Right atrium auricular region (tissue), 2 donors: ENCODE measurements at places on chromosomes 1 and 21. TPM values are rescaled to one million over a fixed set of nuclear protein-coding genes. Genes with fewer than 3 reads are reported as not detected.

RGS1 gene
- 24.7 TPM for total RNA-seq

- no peak for DNase-seq
Measured at GRCh38 chr1:943545-944340, 15.3 kb downstream of the NOC2L start.

GRCh38 chr1:57671750-57672149 lies 247.9 kb upstream of the DAB1 start:
- DNase-seq = no peak

- DNase-seq = peak; percentile 92
Measured at GRCh38 chr21:45981151-45982091, at the start of gene COL6A1. Gene COL6A1 (plus strand): TSS chr21:45981770. CDS start chr21:45981851, 81 bp downstream.

DNAJC6 gene
- total RNA-seq = 24.6 TPM

GRCh38 chr1:19635646-19636045 lies 8.5 kb upstream of the NBL1 start:
- DNase-seq = no peak

DNA sequence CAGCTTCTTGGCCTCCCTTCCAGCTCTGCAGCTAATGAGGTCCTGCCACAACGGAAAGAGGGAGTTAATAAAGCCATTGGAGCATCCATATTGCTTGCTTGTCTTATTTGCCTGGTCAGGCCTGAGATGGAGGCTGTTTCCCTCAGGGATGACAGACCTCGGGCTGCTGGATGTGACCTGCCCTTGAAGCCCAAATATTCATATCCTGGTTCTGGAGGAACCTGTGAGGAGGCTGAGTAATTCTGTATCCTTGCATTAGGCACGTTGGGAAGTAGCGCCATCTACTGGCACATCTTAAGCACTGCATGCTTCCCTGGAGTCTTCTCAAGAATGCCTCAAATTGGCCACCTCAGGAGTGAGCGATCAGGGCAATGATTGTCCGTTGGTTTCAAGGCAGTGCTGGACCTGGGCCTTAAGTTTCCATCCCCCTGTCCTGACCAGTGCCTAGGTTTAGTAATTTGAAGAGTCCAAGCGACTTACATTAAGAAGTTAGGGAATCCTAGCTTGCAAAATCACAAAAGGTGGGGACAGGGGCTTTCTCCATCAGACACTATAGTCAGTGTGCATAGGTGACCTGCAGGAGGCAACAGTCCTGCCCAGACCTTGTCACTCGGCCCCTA lies 13.8 kb upstream of the NASP start:
- peak; percentile 82 for DNase-seq

AMY1B gene
- not detected for total RNA-seq

DNA sequence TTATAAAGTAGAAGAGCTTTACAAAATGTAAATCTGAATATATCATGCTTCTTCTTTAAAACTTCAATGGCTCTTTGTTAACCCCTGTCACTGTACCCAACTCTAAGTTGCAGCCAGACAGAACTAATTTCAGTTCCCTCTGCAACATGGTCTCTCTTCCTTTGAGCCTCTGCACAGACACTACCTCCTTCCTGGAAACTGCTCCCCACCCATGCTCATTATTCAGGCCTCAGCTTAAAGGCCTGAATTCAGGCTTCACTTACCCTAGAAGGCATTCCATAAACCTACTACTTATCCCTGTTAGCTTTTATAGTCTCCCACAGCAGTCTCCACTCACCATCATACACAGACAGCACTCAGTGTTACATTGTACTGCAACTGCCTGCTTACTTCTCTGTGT lies 2.6 kb upstream of the EEIG2 start:
- no peak for DNase-seq

- DNase-seq = no peak
Measured at GRCh38 chr1:17603091-17603841, 63.8 kb downstream of the ARHGEF10L start.

PKP1 gene
- total RNA-seq = not detected

DNA sequence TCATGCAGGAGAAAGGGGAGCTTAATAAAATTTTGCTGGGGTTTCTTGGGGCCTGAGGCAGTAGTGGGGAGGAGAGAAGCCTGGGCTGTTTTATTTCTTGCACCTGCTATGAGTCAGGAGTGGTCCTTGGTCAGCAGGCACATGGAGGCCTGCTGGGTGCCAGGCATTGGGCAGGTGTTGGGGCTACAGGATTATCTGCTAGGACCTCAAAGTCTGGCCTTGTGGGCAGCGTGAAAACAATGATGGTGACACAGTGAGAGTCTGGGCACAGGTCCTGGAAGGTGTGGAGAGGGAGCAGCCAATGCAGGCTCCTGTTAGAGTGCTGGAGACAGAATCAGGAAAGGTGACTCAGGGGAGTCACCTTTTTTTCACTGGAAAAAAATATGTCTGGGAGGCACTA lies 17.2 kb downstream of the ROR1 start:
- no peak for DNase-seq

VCAM1 gene
- 7.0 TPM for total RNA-seq

GRCh38 chr1:175562452-175562851 lies 180.9 kb downstream of the TNR start:
- no peak for DNase-seq

DNA sequence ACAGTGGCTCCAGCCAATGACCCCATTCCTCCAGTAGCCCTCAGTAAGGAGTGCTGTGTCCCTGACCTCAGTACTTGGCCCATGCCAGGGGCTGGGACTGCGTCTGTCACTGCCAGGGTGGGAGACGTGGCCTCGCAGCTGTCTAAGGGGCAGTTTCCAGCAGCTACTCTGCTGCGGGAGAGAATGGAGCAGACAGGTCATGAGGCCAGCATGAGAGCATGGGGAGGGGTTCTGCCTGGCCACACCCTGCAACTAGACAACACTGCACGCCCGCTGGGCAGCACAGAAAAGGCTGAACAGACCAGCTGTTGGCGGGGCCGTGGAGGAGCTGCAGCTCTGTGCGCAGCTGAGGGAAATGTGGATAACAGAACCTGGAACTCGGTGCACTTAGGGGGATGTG lies 91.6 kb upstream of the COL6A1 start:
- no peak for DNase-seq

DNA sequence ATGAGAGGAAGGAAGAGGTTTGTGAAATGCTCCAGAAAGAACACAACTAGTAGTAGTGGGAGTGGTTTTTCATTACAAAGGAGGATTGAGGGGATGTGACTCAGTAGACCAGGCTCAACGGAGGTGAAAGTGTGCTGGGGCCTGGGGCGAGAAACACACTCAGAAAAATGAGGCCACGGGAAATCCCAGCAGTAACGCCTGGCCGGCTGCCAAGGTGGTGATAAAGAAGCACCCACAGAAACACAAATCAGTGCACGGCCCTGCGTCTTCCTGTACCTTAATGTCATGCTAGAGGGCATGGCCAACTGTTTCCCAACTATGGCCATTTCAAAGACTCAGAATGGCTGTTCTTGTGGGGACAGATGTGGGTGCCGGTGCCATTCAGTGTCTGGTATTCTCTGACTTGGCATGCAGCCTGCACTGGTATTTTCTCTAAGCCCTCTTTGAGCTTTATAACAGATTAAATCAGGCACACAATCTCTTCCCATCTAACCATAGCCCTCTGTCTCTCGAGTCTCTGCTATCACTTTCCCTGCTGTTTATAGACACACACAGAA lies 38.2 kb downstream of the URB2 start:
- DNase-seq = no peak

IL12RB2 gene
- 0.44 TPM for total RNA-seq

- no peak for DNase-seq
Measured at GRCh38 chr1:17765444-17766411, 10.6 kb downstream of the ACTL8 start.

OR14I1 gene
- not detected for total RNA-seq

GRCh38 chr1:92705446-92705845 lies 79.5 kb downstream of the EVI5 start:
- no peak for DNase-seq

- no peak for DNase-seq
Measured at GRCh38 chr1:33653226-33653625, 180.8 kb downstream of the ZSCAN20 start.

DNA sequence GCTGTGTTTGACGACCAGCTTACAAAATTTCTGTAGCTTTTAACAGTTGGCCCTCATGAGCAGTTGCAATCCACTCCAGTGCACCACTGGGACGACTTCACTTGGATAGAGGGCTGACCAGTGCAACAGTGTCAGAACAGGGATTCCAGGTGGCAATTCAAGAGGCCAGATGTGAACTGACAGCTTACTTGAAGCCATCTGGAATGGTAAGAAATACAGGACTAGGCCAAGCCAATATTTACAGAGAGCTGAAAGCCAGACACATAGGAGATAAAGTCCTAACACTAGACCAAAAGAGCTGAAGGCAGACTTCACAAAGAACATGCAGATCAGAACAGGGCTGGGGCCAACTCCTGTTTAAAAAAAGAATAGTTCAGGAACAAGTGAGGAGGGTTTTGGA lies 93.5 kb upstream of the NFIA start:
- DNase-seq = no peak

DNA sequence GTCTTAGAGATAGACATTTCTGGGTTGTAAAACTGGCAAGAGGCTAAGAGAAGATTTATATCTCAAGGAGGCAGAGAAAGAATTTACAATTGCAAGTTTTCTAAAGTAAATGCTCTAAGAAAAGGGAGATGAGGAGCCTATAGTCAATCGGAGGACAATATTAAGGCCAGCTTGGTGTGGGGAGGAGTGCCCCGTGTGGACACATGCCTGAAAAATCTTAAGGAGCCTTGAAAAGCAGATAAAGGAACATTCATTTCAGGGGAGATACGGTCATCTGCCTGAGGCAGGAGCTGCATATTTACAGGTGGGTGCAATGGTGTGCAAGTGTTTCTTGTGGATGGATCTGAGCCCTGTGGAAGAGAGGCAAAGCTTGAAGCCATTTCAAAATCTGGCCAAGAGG lies 25.6 kb downstream of the FCRL2 start:
- DNase-seq = no peak

RHEX gene
- not detected for total RNA-seq

DNA sequence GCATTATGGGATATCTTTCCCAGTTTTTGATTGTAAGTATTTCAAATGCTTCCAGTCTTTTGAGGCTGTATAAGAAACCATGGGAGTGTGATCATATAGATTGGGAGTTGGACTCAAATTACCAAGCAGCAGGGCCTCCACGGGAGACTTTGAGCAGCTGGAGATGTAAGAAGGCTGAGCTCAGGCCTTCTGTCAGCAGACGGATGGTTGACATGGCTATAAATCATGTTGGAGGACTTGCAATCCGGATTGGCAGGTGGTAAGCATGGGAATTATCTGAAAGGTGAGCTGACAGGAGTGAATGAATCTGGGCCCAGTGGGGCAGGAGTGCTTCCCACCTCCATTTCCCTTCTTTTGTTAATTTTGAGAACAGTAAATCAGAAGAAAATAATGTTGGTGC lies 83.2 kb upstream of the PPM1J start:
- DNase-seq = no peak

LIN9 gene
- 2.9 TPM for total RNA-seq

TNFSF4 gene
- total RNA-seq = 1.0 TPM

DNA sequence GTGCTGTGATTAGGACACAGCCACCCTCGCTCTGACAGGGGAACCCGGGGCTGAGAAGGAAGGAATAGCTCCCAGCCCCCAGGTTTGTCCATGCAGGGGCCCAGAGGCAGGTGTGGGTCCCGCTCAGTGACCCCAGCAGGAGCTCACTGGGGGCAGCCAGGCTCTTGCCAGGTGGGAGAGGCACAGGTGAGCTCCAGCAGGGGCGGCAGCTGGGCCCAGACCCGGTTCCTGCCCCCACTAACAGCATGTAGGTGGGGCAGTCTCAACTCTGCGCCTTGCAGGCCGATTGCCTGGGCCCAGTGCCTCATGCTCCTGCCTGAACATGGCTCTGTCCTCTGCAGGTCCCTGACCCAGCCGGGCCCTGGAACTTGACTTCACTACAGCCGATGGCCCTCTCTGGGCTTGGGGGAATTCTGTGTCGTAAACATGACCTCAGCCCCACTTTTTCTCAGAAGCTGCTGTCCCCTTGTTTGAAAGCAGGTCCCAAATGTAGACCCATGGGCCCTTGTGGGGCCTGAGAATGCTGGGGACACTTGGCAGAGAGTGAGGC lies 127.0 kb downstream of the PRDM16 start:
- no peak for DNase-seq

DNA sequence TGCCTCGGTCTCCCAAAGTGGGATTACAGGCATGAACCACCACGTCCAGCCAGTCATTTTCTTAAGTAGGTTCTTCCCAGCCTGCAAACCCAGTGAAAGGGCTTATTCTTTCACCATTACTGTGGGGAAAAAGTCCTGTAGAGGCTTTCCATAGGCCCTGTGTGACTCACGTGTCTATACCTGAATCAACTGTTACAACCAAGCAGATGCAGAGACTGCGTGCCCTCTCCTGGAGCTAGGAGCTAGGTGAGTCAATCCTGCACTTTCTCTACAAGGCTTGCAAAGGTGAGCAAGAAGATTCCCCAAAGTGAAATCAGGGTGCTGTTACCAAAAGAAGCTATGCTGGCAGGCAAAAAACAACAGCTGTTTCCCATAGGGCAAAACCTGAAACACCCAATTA lies 13.8 kb upstream of the MPZL1 start:
- DNase-seq = no peak

DNA sequence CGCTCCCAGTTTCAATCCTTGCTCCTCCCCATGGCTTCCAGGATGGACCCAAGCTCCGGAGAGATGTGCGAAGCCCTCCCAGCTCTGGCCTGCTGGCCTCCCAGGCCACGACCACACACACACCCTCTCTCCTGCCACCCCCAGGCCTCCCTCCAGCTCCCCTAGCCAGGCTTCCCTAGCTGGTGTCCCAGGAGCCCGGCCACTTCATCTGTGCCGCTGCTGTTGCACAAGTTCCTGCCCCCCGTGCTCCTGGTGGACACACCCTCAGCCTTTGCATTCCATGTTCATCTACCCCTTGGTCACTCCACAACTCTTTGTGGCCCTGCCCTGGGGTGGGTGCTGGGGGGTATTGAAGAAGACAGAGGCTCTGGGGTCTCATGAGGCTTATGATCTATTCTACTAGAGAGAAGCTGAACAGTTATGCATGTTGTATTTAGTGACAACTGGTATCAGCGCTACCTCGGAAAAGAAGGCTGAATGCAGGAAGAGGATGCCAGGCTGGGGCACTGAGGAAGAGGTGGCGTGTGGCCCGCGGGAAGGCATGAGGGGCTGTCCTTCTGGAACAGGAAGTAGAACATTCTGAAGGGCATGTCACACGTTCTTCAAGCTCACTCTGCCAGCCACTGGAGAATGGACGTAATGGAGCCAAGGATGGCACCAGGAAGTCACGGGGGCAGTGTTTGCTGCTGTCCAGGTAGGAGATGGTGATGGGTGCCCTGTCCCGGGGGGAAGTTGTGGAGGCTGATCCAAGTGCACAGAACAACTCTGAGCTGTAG lies 172.4 kb downstream of the PSMG1 start:
- no peak for DNase-seq

SPRR2B gene
- not detected for total RNA-seq

DNASE2B gene
- total RNA-seq = not detected
